ENCODE measurements at places on chromosomes 3 and 15.

GRCh38 chr15:59388670-59389069, 16.0 kb upstream of the MYO1E start:
- DNase-seq: no peak

DNA sequence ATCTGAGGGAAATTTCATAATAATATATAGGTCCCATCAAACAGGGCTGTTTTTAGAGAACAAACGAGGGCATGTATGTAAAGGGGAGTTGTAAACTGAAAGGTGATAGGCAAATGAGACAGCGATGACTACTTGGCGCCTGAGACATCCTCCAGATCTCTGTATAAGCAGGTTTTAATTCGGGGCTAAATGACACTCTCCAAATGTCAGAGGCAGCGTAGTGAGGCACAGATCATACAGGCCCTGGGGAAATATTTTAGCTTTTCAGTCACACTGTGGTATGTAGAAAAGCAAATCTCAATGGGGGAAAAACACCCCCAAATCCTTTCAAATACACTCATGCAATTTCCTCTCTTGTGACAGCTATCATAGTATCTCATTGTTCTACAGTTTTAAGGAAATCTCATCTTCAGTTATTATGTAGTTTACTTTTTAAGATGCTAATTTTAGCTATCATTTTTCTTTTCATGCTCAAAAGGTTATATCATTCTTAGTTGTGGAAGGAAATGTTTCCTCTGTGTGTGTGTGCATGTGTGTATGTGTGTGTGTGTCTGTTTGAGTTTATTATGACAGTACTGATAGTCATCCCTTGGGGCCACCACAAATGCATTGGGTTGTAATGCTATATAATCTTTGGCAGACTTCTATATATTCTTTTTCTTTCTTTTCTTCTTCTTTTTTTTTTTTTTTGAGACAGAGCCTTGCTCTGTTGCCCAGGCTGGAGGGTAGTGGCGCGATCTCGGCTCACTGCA, 1.1 kb downstream of the TPRG1 start:
- no peak for DNase-seq

DNA sequence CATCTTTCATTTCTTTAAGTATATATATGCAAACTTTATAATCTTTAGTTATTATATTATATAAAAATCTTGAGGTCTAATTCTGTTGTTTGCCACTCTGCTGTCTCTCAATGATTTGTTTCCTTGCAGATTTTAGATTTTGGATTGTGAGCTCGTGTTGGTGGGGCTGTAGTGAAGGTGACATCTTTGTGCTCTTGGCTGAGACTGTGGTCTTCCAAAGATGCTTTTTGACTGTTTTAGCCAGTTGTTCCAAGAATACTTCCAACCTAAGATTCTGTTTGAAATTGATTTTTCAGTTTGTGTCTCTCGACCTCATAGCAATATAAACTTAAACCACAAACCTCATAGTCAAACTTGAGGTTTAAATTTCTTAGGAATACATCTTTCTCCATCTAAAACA, 326.5 kb downstream of the SLC9A9 start:
- no peak for DNase-seq

- DNase-seq: no peak
Observed at GRCh38 chr3:123481071-123481470, 32.2 kb upstream of the ADCY5 start.

GRCh38 chr15:69056365-69056764, 41.9 kb downstream of the NOX5 start:
- peak; percentile 65 for DNase-seq

DNA sequence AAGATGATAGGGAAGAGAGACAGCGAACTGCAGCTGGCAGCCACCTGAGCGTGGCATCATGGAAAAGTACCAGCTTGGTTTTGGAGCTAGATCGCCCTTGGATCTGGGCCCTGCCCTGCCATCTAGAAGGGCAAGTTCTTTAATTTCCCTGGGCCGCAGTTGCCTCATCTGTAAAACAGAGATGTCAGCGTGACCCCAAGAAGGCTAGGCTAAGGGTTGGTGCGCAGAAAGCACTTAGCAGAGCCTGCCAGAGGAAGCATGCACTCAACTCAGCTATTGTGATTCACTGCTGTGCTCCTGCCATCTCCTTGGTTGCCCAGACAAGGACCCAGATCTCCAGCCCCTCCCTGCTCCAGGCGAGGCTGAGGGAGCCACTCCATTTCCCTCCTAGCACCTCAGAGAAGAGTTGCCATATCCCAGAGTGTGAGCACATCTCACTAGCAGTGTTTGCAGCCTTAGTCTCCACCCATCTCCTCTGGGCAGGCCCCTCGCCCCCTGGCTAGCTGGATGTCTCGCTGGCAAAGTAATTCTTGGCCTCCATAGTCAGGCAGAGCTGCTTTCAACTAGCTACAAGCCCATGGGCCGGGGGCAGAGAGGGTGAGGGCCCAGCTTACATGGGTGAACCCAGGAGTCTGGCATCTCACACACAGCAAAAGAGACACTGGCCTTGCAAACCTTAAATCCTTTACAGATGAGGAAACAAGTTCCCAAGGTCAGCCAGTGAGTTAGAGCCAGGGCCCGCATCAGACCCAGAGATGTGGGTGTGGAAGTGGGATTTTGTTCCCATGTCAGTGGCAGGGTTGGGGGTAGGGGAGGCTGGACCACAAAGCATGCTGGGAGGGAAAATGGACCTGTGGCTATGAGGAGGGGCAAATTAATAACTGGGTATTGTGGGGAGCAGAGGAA, 280.7 kb upstream of the TLE3 start:
- no peak for DNase-seq

DNA sequence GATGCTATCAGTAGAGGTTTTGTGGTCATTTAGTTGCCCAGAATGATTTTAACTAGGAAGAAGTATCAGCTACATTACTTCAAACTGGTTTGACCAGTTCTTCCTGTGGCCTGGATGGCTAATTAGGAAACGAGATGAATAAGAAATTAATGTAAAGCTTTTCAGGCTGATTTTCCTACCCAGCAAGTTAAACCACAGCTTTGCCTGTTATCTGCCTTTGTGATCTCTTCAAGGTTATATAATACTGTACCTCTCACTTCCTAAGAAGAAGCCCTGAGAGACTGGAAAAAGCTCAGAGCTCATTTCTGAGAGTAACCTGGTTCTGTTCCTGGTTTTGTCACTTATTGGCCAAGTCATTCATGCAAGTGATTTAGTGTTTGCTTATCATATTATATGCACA, 782.2 kb upstream of the GOLIM4 start:
- no peak for DNase-seq

DNA sequence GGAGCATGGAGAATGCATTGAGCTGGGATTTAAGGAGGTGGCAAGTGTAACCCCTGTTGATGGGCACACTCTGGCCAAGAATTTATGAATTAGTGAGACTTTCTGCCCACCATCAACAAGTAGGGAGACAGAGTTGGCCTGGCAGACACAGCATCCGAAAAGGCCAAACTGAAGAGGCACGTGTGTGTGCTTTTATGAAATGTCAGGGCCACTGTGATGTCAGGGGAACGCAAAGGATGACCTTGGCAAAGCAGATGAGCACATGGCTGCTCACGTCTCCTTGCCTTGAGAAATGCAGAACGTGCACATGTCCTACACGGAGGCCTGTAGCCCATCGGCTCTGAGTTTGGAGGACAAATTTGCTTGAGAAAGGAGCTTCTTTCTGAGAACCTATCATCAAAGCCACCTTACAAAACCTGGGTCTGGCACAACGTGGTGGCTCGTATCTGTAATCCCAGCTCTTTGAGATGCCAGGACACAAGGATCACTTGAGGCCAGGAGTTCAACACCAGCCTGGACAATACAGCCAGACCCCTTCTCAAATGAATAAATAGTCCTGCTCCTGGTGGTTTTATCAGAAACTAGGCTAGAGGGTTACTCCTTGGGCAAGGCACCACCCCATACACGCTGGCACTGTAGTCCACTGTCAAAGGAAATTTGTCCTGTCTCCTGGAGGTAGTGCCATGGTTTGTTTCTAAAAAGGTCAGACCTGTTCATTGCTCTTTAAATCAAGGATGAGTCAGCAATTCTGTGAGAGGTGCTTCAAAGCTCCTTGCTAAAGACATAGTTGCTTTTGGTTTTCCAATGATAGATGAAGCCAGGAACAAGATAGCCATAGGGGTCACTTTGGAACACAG, 941 bp upstream of the SH3BP5 start:
- no peak for DNase-seq

GRCh38 chr3:65532215-65532614, 506.5 kb downstream of the MAGI1 start:
- no peak for DNase-seq

DNA sequence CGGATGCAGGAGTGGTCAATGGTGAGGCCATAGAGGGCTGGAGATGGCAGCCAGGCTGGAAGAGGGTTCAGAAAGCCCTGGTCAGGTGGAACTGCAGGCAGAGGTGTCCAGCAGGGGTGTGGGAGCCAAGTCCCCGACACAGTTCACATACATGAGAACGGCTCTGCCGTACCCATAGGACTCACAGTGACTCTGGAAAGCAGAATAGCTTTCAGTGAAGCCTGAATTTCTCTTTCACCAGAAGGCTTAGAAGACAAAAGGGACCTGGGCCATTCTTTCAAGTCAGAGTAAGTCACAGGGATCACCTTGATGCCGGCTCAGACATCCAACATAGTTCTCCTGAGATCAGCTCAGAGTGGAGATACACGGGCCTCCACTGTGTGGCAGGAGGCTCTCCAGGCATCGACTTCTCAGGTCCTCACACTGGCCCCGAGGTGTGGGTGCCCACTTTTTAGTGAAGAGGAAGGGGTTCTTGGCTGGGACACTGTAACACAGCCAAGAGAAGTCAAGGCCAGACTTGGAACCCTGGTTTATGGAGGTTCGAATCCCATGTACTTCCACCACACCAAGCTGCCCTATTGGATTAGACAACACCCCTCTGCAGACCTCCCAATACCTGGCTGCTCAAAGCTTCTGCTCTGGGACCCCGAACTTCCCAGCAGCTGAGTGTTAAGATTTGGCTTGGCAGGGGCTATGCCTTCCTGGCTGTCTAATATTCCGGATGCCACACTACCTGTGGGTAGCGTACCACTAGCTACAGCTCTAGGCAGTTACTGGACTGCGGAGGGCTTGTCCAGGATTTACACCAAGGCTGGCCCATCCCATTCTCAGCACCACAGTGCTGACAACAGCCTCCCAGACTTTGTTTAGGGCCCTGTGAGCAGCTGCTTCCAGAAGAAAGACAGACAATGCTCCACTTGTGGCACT, 40.4 kb upstream of the RAB6B start:
- DNase-seq: no peak

DNA sequence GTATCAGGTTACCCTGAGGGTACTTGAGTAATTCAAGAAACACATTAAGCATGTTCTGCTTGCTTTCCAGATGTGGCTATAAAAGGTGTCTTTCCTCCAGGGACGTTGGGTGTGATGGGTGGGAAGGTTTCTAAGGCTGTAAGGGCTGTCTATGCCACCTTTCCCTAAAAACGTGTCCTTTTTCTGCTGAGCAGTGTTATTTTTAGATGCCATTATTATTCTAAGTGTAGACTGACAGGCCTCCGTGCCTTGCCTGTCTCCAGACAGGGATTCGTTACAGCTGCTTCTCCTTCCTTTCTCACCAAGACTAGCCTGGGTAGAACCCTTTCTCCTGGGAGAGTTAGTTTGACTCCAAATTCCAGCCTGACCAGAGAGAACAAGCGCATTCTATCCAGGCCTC, 26.8 kb upstream of the RHO start:
- DNase-seq: peak; percentile 65

DNA sequence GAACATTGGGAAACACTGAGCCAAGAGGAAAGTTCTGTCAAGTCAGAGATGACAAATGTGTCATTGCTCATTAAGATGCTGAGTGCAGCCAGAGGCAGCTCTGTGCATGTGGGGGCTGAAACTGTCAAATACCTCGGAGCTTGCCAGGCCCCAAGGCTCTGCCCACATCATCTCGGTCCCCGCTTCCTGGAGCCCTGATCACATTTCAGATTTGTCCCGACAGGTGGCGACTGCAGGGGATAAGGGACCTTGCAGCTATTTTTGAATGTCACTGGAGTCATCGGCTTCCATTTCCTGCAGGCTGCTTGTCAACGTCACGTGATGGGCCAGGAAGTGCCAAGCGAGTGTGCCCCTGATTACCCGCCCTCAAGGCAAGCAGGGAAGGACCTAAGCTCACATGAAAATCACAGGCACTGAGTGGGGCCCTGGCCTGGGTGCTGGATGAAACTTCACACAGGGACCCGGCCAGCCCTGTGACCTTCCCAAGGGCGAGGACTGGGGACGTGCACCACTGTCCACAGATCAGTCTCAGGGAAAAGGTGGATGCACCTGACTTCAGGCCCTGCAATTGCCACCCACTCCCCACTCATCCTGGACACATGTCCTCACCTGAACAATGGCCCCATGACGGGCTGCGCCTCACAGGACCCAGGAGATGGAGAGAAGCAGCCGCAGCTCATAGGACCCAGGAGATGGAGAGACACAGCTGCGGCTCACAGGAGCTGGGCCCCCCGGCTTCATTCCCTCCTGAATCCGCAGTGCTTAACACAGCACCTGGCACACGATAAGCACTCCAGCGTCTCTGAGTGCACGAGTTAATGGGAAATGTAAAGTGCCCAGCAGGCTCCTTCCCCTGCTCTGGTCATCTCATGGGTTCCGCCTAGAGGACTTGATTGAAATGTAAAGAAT, 73.4 kb downstream of the NUP210 start:
- DNase-seq: no peak

- DNase-seq: no peak
Observed at GRCh38 chr3:69164296-69164695, 41.9 kb upstream of the LMOD3 start.

- no peak for DNase-seq
Observed at GRCh38 chr15:65917407-65917756, 48.1 kb downstream of the RAB11A start.

DNA sequence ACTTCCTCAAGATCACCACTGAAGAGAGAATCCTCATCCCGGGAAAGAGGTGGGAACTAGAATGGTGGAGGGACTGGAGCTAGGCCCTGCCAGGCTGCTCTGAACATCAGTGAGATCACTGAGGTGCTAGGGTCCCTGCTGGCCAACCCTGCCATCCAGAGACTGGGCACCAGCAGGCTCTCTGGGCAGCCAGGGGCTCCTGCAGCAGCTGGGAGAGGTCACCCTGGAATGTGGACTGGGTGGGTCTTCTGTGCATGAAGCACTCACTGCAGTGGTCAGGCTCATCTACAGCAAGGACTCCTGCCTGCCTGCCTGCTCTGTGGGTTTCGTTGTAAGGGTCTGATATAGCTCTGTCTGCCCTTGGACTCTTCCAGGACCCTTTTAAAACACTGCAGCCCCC, 24.9 kb downstream of the ALS2CL start:
- DNase-seq: no peak

DNA sequence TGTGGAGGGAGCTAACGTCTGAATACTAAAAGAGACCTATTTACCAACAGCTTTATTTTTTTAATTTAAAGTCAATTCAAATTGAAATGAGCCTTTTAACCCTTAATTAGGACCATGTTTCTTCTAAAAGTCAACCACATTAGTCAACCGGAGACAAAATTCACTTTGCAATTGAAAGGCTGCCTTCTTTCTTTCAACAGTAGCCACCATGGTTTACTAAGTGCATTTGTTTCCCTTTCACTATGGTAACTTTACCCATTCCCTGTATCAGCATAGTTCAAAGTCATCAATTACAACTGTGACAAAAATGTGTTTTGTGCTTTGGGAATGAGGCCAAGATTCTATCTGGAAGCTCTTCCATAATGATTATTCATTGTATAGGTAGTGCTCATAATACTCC, 225.4 kb downstream of the EPHA3 start:
- no peak for DNase-seq
